LoVo (cell line): ENCODE measurements at places on chromosomes 6 and 20.
A peak's percentile ranks its signal among the peaks of the same experiment; 100 is the strongest.

DNA sequence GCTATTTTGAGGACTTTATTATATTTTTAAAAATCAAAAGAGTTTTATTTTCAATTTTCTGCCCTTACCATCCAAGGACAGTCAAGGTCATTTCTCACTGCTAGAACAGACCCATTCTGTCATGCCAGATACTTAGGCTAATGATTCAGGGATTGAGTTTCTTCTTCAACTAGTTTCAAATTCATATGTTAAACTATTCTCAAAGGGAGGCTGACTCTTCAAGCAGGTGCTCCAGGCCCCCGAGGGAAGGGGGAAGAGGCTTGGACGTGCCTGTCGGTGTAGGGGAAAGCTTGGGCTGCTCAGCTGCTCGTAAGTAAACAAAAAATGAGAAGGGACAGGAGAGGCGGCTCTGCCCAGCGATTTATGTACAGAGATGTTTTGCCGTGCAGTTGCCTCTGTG is 69.4 kb upstream of the MYLIP start:
- no peak for DNase-seq

DNA sequence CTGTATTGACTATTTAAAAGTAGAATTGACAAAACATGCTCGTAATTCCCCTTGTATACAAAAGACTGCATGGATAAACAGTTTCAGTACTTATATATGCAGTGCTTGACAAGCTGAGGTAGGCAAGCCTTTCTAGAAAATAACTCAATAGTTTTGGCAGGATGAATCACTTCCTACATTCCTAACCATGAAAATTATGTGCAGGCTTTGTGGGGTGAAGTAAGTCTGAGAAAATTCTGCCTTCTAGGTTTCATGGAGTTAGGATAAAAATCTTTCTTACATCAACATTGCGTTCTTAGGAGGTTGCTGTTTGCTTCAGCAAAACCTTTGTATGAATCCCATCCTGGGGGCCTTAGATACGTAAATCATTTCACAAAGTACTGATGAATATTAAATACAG is 801.4 kb upstream of the EYS start:
- DNase-seq: no peak

- DNase-seq: no peak
Observed at GRCh38 chr6:159013229-159013628, 13.2 kb upstream of the RSPH3 start.

DNA sequence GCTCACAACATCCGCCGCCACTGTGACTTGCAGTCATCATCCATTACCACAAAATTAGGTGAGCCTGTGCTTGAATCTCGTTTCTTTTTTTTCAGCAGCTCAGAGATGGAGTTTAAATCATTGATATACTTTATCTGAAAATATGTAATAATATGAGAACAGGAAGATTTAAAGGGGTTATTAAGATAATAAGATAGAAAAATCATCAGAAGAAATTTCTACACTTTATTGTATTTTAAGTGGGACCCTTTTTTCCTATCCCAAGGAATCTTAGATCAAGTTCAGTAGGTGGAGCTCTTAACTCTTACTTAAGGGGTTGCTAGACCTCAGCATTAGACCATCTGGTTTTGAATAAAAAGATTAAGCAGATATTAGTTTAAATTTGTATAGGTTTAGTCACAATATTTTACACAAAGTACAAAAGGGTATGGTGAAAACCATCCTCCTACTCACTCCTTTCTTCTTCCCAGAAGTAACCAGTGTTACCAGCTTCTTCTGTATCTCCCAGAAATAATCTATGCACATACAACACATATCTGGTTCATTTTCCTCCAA is 9.4 kb upstream of the NCOA7 start:
- peak; percentile 45 for DNase-seq

GRCh38 chr20:58209652-58210397 is 18.6 kb downstream of the ANKRD60 start:
- DNase-seq: peak; percentile 78

- no peak for DNase-seq
Observed at GRCh38 chr20:57977569-57977968, 250.9 kb downstream of the ANKRD60 start.

DNA sequence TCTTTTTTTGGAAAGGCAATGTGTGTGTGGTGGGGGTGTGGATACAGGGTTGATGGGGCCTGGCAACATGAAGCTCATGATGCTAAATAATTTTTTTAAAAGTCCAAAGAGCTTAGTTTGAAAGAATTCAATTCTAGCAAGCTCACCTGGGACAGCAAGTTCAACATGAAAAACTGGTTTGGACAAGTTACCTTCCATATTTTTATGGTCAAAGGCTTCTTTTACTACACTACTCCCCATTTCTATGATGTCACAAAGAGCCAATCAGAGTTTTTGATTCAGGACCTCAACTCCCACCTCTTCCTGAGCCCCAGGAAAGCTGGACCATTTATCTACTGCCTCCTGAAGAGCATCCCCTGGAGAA is 66.1 kb upstream of the CTNNBL1 start:
- DNase-seq: no peak

GRCh38 chr20:21251278-21251677 is 51.9 kb upstream of the XRN2 start:
- no peak for DNase-seq

GRCh38 chr20:32506721-32507120 is 78.4 kb downstream of the NOL4L start:
- DNase-seq: no peak

GRCh38 chr6:118867181-118867580 is 26.8 kb upstream of the ASF1A start:
- no peak for DNase-seq

DNA sequence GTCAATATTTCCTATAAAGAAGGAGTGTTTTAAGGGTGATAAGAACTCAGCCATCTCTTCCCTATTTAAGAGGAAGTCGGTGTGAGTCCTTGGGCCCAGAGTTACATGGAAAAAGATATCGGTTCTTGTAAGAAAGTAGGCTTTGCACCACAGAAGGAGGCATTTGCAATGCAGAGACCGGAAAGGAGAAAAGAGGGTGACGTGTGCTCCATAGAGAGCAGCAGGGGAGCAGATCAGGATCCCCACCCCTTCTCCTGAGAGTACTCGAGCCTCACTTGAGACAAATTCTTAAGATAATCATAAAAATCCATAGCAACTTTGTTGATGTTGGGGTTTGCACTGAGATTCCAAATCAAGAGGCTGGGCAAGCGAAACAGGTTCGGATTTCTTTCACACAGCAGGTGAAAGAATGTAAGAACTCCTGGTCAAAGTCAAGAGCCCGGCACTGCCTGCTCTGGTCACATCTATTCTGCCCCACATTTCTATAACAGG is 27.8 kb downstream of the FOXA2 start:
- no peak for DNase-seq

DNA sequence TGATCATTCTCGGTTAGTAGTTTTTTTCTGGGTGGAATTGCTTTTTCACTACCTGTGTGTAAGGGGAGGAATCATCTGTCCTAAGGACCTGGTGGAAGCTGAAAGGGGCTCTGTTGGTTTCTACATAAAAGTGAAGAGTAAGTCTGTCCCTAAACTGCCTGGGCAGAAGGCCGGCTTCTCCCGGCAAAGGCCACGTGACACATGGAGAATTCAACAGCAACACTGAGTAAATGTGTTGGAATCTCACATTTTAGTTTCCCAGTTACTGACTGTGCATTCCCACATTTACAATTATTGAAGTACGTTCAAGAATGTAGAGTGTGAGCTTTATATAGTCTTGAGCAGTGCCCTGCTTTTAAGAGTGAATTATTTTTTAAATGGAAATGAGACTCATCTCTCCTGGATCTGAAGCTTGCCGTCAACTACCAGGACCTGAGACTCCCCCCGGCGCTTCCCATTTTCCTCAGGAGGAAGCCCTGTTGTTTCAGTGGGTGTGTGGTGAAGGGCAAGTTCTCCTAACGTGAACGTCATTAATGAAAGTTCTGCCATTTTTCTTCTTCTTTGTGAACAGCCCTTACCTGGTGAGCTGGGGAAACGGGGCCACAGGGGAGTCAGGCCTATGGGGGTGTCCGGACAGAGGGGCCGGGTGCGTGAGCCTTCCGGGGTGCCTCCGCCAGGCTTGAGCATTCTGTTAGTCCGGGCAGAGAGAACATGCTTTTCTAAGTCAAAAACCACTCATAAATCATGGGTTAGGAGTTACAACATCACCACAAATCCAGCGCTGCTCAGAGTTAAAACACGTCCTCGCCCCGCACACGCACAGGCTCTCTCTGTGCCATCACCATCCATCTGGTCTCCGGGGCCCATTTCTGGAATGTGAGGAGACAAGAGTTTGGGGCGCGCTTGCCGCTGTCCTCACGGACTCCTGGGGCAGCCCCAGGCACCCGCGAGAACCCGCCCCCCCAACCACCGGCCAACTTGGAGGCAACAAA is 56.6 kb upstream of the SMOC2 start:
- no peak for DNase-seq

GRCh38 chr6:42572523-42572922 is 8.7 kb downstream of the UBR2 start:
- DNase-seq: no peak

DNA sequence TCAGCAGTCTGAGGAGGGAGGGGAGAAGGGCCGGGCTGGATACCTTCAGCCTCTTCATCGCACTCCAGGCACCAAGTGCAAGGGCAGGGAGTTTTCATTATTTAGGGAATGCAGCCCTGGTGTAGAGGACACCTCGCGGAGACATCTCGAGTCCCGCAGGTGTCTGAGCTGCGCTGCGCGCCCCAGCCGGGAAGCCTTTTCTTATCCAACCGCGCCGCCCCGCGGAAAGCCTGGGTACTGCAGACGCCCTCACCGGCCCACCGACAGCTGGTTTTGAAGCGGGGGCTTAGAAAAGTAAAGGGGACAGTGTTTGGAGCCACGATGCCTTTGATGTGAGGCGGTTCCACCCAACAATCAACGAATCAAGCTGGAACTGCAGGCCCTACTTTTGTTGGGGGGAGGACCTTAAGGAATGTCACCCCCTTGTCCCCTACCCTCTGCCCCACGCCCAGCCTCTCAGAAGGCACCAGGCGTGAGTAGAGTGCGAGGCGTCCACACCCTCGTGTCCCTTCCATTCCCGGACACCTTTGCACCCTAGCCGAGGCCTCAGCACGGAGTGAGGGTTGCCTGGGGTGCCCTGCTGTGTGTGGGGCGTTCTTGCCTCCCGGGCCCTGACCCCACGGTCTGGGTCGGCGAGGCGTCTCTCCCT is 8.6 kb downstream of the NKX2-2 start:
- DNase-seq: peak; percentile 54

- DNase-seq: no peak
Observed at GRCh38 chr6:137676888-137677287, 182.7 kb upstream of the OLIG3 start.

DNA sequence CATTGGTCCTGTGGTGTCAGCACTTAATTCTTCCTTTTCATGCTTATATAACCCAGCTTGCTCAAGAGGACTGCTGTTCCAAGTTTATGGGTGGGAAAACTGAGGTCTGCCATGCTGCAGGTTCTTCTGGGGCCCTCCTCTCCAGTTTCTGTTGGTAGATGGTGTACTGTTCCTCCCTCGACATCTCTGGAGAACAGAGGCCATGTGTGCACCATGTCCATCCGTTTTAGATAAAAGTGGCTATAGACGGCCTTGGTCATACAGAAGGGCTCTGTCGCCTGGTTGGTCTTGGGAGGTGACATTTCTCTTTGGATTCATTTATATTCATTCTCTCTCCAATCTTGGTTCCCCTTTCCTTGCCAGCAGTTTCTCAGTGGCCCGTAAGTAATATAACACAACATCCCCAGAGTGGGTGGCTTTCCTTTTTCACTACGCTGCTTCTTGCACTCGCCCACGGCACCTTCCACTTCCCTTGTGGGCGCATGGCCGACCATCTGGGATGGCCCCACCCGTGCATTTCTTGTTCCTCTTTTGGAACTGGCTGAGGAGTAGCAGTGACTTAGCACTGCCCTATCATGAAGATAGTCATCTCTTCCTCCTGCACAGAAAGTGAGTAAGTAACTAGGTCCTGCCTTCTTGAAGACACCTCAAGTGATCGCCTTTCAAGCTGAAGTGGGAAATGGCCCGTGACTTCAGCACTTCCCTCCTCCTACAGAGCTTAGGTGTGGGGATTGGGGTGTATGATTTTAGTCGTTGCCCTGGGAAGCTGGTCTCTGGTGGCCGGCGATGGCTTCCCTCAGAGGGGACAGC is 94.2 kb downstream of the RREB1 start:
- DNase-seq: no peak

DNA sequence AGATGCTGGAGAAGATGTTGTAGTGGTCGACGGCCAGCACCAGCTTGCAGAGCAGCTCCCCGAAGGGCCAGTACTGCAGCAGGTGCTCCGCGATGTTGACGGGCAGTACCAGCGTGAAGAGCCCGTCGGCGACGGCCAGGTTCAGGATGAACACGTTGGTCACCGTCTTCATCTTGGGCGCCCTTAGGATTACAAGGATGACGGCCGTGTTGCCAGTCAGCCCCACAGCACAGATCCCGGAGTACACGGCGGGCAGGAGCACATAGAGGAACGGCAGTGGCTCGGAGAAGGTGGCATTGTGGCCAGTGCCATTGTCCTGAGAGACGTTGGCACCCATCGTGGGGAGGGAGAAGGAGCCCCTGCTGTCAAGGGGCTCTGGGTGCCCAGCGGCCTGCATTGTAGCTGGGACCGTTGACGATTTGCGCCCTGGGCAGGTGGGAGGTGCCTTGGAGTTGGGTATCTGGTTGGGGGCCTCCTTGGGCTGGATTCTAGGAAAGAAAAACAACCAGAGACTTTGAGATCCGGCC is 867 bp downstream of the NPBWR2 start:
- no peak for DNase-seq

GRCh38 chr20:51331481-51331880 is 211.0 kb downstream of the NFATC2 start:
- no peak for DNase-seq

- DNase-seq: no peak
Observed at GRCh38 chr20:63068711-63069367, 62.1 kb upstream of the BHLHE23 start.

DNA sequence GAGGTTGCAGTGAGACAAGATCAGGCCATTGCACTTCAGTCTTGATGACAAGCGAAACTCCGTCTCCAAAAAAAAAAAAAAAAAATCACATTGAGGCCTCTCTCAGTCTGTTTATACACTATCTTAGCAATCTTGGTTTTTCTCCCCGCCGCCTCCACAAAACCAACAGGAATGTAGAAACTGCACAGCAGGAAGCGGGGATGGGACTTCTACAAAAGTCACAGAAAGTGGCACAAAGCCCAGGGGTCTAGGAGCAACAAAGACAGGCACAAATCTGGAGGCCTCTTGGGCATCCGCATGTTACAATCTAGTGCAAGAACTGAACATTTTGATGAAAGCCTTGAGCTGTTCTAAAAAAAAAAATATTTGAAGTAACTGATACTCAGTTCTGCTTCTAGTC is 48.6 kb downstream of the KDM1B start:
- no peak for DNase-seq

- DNase-seq: no peak
Observed at GRCh38 chr20:33584976-33585375, 77.2 kb upstream of the C20orf144 start.

DNA sequence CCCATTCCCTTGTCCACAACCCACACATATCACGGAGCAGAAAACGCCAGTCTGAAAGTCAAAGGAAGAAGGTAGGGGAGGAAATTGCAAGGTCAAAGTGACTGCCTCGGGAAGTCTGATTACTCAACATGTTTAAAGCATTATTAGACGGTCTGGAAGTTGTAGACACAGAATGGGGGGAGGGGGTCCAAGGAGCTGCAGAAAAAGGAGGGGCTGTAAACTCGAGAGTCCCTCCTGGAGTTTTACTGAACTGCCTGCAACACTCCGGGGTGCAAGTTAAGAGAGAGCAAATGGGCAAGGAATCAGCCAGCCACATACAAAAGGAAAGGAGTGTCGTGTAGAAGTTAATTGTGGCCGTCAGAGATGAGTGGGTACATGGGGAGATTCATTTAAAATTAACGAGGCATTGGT is 417.7 kb upstream of the JARID2 start:
- DNase-seq: no peak

GRCh38 chr20:32069711-32070110 is 17.7 kb downstream of the HCK start:
- no peak for DNase-seq

GRCh38 chr6:168169624-168170023 is 90.6 kb upstream of the FRMD1 start:
- no peak for DNase-seq
